Inflammatory macrophage (primary cell): ENCODE measurements at places on chromosomes 7 and 10.

DNA sequence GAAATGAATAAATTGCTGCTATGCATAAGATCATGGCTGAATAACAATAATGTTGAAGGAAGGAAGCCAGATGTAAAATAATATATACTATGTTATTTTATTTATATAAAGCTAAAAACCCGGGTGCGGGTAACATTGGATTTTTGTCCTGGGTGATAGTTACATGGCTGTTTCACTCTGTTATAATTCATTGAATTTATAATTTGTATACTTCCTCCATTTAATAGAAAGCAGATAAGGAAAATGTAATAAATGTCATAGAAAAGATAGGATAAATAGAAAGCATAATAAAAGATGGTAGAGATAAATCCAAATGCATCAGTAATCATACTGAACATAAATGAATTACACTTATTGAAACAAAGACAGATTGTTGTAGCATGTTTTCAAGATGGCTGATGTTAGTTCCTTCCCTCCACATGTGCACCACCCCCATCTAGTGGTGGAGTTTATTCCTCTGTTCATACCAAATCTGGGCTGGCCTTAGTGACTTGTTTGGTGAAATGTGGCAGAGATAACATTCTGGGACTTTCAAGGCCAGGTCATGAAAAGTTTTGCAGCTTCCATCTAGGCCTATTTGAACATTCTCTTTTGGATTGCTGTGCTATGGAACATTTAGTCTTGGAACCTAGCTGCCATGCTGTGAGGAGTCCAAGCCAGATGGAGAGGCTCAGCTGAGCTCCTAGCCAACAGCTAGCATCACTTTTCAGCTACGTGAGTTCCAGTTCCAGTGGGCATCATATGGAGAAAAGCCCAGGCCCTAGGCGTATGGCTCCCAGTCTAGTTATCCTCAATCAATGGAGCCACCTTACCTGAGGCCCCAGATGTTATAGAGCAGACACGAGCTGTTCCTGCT lies 46.9 kb downstream of the AHCYL2 start:
- peak; percentile 77 for DNase-seq

GRCh38 chr7:91396-92175 lies 100.8 kb upstream of the FAM20C start:
- DNase-seq: no peak

DNA sequence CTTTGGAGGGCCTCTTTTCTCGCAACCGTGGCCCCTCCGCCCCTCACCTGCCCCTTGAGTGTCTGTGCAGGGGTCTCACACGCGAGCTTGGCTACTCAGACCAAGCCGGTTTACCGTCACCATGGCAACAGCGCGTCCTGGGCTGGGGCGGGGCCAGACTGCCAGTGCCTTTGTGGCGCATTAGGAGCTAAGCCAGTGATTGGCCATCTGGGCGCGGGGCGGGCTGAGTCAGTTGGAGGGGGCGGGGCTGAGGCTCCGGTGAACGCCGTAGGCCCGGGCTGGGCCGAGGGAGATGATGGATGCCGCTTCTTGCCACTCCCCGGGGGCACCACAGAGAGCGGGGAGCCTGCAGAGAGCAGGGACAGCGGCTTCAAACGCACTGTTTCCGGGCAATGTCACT lies 48.7 kb upstream of the FXYD4 start:
- DNase-seq: peak; percentile 67

GRCh38 chr7:113813471-113813870 lies 105.3 kb downstream of the PPP1R3A start:
- no peak for DNase-seq

DNA sequence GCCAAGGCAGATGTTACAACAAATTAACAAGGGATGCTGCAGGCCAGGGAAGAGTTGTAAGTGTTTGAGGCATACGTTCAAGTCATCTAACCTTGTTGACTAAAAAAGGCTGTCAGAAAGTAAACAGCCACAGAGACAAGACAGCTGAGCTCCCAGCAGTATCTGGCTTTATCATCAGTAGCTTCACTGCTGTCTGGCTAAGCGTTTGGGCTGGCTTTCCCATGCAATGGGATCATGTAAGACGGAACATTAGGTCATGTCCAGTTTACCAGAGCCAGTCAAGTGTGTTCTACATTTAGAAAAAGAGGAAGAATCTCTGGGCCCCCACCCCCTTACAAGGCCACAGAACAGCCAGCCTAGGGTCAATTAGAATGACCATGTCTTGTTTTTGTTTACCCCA lies 51.3 kb upstream of the GSAP start:
- DNase-seq: peak; percentile 92

DNA sequence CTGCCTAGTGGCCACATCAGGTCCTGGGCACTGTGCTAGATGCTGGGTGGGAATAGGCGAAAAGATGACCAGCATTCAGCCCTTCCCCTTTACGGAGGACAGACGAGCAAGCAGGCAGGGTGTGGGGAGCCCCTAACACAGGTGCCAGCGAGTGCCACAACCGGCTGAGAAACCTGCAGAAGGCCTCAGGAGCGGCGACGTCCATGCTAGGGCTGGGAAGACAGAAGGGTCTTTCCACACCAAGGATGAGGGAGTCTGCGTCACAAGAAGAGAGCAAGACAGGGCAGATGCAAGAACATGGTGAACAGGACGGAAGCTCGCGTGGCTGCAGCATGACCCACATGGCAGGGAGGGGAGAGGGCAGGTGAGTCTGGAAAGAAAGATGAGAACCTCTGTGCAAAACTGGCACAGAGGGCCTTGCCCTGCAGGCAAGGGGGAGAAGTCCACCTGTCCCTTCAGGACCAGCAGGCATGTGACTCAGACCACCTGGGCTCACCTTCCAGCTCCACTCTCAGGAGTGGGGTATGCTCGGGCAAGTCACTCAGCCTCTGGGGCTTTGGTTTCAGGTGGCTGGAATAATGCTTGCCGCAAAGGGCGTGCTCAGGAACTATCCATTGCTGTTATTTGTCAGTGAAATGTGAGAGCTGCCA lies 36.6 kb downstream of the KCNH2 start:
- DNase-seq: no peak

DNA sequence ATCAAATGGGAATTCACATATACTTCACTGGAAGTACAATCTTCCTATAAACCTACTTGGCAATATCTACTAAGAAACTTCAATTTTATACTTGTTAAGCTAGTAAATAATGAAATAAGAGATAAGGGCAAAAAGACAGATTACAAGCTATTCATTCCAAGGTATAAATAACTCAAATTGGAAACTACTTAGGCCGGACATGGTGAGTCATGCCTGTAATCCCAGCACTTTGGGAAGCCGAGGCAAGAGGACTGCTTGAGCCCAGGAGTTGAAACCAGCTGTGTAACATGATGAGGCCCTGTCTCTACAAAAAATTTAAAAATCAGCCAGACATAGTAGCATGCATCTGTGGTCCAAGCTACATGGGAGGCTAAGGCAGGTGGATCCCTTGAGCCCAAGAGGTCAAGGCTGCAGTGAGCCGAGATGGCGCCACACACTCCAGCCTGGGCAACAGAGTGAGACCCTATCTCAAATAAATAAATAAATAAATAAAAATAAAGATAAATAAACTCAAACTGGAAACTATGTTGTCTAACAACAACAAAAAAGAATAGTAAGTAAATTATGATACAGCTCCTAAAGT lies 37.6 kb downstream of the ARHGAP21 start:
- no peak for DNase-seq

DNA sequence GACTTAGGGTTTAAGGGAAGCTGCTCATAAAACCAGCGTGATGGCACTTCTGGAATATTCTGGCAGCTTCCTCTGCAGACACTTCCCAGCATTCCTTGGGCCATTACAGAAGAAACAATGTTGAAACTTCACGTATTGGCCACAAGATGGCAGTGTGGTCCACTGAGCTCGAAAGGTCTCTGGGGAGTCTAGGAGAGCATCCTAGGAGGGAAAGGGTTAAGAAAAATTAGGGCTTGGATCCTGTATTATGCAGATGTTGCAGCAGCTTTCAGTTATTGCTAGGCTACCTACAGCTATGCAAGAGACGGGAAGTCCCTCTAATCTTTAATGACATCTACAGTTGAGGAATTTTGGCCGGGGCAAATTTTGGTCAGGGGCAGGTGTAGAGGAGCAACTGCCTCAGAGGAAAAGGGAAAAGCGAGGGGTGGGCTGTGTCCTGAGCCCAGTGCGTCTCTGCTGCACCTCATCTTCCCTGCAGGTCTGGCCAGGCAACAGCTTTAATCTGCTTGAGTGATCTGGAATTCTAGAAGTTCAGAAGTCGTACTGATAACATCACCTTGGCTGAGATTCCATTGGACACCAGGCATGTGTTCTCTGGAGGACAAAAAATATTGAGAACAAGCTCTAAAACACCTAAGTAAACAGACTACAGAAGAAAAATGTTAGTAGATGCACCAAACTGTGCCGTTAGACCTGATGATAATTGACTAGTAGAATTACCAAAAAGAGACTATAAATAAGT lies 220.8 kb upstream of the PRSS58 start:
- DNase-seq: peak; percentile 69

DNA sequence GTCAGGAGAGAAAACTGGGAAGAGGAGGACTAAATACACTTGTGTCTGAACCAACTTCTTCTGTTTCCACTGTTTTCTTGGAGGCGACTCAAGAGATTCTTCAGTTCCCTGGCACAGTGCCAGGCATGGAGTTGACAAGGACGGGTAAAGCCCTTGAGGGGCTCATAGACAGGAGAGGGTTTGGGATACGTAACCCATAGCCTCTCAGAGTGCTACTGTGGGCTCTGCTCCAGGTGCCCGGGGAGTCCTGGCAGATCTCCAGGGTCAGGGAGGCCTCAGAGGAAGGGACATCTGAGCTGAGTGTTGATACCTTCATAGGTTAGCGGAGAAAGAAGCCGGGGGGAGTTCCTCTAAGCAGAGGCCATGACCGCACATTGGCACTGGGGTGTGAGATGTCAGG lies 42.0 kb downstream of the GALNT17 start:
- DNase-seq: no peak

DNA sequence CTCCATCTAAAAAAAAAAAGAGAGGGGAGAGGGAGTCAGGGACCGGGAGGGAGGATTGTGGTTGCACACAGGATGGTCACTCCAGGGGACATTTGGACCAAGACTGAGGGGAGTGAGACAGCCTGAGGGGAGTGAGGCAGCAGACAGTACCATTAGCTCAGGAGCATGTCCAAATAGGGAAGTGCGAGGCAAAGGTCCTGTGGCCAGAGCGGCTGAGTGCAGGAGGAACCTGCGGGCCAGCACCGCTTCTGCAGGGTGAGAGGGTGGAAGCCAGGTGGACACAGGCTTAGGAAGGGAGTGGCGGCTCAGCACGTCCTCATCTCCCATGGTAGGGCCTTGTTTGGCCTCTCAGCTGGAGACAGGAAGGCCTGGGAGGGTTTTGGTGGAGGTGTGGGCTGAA lies 48.9 kb upstream of the PFKFB3 start:
- no peak for DNase-seq

- no peak for DNase-seq
Measured at GRCh38 chr10:21535494-21535965, 1.5 kb downstream of the MLLT10 start.

DNA sequence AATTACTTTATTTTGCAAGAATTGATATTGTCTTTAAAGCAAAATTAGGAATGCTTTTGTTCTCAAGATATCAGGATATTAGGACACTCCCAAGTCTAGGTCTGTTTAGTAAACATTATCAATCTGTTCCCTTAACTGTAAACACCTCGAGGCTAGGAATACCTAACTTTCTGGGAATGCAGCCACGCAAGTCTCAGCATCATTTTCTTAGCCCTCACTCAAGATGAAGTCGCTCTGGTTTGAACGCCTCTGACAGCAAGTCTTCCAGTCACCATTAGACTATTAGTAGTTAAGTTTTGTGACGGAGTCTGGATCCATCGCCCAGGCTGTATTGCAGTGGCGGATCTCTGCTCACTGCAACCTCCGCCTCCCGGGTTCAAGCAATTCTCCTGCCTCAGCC lies 128.0 kb upstream of the MYO3A start:
- no peak for DNase-seq

DNA sequence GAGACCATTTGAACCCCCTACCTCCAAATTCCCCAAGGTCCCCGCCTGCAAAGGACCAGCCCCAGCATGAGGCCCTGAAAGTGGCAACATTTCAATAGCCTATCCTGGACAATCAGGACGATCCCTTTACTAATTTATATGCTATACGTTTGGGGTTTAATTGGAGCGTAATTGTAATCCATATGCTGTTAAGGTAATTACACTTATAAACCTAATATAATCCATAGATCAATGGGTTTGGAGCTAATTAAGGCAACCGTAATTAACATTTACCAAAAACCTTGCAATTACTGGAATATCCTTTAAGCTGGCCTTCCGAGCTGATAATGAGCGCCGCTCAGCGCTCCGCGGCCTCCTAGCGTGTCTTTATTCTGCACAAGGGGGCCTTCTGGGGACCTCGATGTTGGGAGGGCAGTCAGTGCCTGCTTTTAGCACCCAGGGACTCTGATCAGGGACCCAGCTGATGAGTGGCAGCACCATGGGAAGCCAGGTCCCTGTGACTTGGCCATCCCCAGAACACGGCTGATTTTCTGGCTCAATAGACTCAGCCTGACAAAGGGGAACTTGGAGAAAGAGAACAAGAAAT lies 91.2 kb downstream of the LHPP start:
- no peak for DNase-seq

GRCh38 chr7:129394982-129395914 lies 39.0 kb upstream of the STRIP2 start:
- peak; percentile 7 for DNase-seq

DNA sequence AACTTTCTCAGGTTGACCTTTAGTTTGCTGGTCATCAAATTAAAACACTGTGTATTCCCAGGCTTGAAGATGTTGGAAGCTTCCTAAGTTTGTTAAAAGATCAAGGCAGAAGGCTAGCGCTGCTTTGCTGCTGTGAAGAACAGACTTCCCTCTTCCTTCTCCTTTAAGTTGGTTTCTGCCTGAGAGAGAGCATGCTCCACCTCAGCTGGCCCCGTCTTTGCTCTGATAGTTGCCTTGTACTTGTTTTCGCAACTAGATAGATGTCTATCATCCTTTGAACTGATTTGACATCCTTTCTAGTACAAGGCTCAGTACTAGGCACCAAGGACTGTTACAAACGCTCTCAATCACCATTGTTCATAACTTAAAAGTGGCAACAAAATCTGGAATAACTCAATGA lies 177.8 kb upstream of the MKLN1 start:
- peak; percentile 2 for DNase-seq

GRCh38 chr10:15325944-15326284 lies 45.2 kb downstream of the FAM171A1 start:
- DNase-seq: no peak

GRCh38 chr10:89563861-89564478 lies 28.6 kb upstream of the SLC16A12 start:
- DNase-seq: peak; percentile 40

GRCh38 chr7:54354436-54354835 lies 187.7 kb upstream of the VSTM2A start:
- no peak for DNase-seq

DNA sequence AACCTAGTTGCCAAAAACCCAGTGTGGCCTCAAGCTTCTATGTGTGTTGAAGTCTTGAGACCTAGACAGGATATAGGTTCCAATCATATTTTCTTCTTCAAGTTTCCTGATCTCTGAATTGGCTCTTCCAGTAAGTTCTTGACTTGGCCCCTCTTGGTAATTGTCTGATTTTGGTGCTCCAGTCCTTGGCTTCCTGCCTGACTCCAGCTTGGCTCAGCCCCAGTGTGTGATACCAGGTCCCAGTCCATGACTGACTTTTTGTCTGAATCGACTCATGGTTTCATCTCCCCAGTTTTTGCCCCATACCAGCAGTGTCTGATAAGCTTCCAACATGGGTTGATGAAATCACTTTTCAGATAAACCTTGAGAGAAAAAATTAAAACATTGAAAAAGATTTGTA lies 72.3 kb downstream of the FAS start:
- no peak for DNase-seq

GRCh38 chr10:132186488-132187429 lies at the start of gene DPYSL4:
Gene DPYSL4 (plus strand): TSS chr10:132186948. CDS start chr10:132187064, 116 bp downstream.
- peak; percentile 6 for DNase-seq
